ENCODE measurements at places on chromosomes 7 and 10. TPM values are rescaled to one million over a fixed set of nuclear protein-coding genes. Genes with fewer than 3 reads are reported as not detected.
A peak's percentile ranks its signal among the peaks of the same experiment; 100 is the strongest.

DNA sequence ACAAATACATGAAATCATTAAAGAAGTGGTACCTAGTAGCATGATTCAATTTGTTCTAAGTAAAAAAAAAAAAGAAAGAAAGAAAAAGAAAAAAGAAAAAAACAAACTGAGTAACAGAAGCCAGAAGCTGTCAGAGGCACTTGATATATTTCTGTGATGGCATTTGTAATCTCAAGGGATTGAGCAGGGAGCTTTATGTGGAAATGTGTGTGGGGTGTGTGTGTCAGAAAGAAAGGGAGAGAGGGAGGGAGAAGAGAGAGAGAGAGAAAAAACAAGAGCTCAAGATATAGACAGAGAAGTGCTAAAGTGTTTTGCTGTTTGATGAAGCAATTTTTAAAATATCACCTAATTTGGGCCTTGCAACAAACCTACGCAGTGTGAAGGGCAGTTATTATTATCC, 357.6 kb upstream of the PCDH15 start:
- H3K36me3 ChIP-seq: no peaks in the 10 kb centered on the region
- no peak overlapping the region for H3K4me3 ChIP-seq
- H3K27me3 ChIP-seq: no peaks in the 10 kb centered on the region
- no peak for DNase-seq

GRCh38 chr7:112929421-112929820, 139.2 kb upstream of the TMEM168 start:
- peaks cover 9% of the 10 kb centered on the region for H3K4me1 ChIP-seq
- H3K27ac ChIP-seq: no peak overlapping the region
- no peak overlapping the region for H3K4me3 ChIP-seq
- peaks cover 9% of the 10 kb centered on the region for H3K36me3 ChIP-seq

DNA sequence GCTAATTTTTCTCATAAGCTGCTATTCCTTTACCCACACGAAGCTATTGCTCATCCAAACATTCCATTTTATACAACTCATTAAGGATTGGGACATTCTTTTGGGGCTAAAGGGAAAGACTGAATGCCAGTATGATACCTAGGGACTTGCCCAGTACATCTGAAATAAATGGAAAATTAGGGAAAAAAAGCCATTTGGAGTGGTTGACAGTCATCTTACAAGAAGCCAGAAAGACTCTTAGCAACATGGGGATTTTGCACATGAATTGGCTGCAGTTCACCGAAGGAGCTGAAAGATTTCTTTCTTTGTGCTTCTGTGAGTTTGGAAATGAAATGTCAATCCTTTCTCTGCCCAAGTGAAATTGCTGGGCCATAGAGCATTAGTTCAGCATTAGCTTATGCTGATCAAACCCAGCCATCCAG, 43.3 kb upstream of the MTURN start:
- H3K27me3 ChIP-seq: no peaks in the 10 kb centered on the region
- no peak for DNase-seq
- H3K4me1 ChIP-seq: no peaks in the 10 kb centered on the region

The MOSPD3 gene
- total RNA-seq: 27.9 TPM

DNA sequence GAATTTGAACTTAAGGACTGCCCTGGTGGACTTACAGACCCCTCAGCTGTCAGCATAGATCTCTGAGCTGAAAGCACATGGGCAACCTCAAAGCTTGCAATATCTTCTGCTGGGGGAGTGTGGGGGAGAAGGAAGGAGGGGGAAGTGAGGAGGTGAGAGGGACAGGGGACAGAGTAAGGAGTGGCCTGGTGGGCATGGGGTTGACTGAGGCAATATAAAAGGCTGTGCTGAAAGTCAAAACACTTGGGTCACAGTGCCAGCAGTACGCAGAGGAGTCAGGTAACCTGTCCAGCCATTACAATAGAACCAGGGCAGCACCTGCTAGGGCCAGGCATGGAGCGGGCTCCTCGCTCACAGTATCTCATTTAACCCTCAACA, 43.2 kb downstream of the PPP1R3C start:
- DNase-seq: no peak
- peaks cover 28% of the 10 kb centered on the region for H3K4me1 ChIP-seq
- H3K36me3 ChIP-seq: peaks cover 2% of the 10 kb centered on the region

GRCh38 chr10:60397792-60398191, 8.1 kb upstream of the ANK3 start:
- no peaks in the 10 kb centered on the region for H3K27me3 ChIP-seq
- no peak for DNase-seq
- H3K36me3 ChIP-seq: no peaks in the 10 kb centered on the region
- no peak overlapping the region for H3K27ac ChIP-seq

DNA sequence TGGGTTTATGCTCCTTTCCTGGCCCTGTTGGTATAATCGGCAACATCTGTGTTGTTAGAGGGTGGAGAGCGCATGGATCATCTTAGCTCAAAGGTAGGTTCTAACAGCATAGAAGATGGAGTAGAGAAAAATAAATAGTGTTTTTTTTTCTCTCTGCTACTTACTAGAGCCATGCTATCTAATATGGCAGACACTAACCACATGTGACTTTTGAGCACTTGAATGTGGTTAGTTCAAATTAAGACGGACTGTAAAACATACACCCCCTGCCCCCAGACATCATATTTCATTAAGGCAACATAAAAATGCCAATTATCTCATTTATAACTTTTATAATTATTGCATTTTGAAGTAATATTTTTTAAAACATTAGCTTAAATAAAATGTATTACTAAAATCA, 525.1 kb downstream of the KIF20B start:
- H3K4me1 ChIP-seq: no peaks in the 10 kb centered on the region
- no peak overlapping the region for H3K27ac ChIP-seq
- no peak for DNase-seq
- no peaks in the 10 kb centered on the region for H3K36me3 ChIP-seq

GRCh38 chr7:114181280-114181679, 233.3 kb upstream of the FOXP2 start:
- H3K4me1 ChIP-seq: peaks cover 21% of the 10 kb centered on the region
- no peak overlapping the region for H3K4me3 ChIP-seq
- H3K27ac ChIP-seq: no peak overlapping the region
- no peak for DNase-seq
- H3K27me3 ChIP-seq: no peaks in the 10 kb centered on the region

- no peak for DNase-seq
- H3K36me3 ChIP-seq: peaks cover 9% of the 10 kb centered on the region
- H3K4me3 ChIP-seq: peak overlapping the region; percentile 56
- no peak overlapping the region for H3K27ac ChIP-seq
- H3K4me1 ChIP-seq: peaks cover 38% of the 10 kb centered on the region
- H3K27me3 ChIP-seq: no peaks in the 10 kb centered on the region
Measured at GRCh38 chr7:27602766-27603165, 59.9 kb downstream of the HIBADH start.

The RBP4 gene
- total RNA-seq: not detected

- H3K27ac ChIP-seq: no peak overlapping the region
- H3K27me3 ChIP-seq: peaks cover 12% of the 10 kb centered on the region
- peaks cover 6% of the 10 kb centered on the region for H3K4me1 ChIP-seq
- DNase-seq: no peak
Measured at GRCh38 chr10:104243512-104243911, 11.2 kb upstream of the GSTO1 start.

Data from neural crest cell (in vitro differentiated cells).